Small intestine (tissue), 16 donors: ENCODE measurements at places on chromosomes 16 and 17.

DNA sequence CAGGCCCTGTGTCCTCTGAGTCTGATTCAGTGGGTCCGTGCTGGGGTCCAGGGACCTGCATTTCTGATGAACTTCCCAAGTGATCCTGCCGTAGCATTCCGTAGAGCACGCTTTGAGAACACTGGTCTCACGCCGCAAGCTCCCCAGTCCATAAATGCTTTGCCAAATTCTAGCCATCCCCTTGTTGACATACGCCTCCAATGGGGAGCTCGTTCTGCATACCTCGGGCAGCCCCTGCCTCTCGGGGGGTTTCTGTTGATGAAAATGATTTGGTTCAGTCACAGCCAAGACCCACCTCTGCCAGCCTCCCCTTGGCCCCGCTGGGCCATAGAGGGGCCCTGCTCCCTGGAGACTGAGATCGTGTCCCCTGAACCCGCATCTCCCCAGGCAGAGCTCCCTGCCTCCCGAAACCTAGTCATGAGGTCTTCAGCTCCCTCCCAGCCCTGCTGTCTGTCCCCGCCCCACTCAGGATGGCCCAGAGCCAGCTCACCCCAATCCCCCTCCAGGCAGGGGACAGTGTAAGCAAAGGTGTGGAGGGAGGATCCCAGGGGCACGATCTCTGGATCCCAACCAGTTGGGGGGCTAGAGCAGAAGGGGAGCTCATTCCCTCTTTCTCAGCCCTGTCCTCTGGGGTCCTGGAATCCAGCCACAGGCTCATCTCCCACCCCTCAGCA, 16.2 kb upstream of the SPNS2 start:
- DNase-seq = no peak

- peak; percentile 54 for DNase-seq
Measured at GRCh38 chr17:27315322-27315721, 21.4 kb downstream of the WSB1 start.

DNA sequence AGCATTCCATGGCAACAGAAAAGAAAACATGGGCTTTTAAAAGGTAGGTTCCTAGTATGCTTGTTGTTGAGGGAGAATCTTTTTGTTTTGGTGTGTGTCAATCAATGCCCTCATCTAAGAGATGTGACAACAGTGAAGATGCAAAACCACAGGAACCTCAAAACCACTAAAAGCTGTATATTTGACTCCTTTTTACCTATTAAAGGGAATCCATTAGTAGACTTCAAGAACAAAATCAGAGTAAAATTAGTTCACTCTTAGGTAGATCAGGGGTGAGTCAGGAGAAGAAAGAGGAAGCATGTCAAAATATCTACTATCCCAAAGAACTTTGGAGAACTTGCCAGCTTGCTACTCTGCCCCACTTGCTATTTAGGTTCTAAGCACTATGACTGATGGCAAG, 89.1 kb downstream of the CDK5R1 start:
- peak; percentile 20 for DNase-seq

- DNase-seq = no peak
Measured at GRCh38 chr16:1398826-1399581, 15.5 kb downstream of the UNKL start.

GRCh38 chr17:81097943-81098308, 63.0 kb downstream of the BAIAP2 start:
- no peak for DNase-seq

DNA sequence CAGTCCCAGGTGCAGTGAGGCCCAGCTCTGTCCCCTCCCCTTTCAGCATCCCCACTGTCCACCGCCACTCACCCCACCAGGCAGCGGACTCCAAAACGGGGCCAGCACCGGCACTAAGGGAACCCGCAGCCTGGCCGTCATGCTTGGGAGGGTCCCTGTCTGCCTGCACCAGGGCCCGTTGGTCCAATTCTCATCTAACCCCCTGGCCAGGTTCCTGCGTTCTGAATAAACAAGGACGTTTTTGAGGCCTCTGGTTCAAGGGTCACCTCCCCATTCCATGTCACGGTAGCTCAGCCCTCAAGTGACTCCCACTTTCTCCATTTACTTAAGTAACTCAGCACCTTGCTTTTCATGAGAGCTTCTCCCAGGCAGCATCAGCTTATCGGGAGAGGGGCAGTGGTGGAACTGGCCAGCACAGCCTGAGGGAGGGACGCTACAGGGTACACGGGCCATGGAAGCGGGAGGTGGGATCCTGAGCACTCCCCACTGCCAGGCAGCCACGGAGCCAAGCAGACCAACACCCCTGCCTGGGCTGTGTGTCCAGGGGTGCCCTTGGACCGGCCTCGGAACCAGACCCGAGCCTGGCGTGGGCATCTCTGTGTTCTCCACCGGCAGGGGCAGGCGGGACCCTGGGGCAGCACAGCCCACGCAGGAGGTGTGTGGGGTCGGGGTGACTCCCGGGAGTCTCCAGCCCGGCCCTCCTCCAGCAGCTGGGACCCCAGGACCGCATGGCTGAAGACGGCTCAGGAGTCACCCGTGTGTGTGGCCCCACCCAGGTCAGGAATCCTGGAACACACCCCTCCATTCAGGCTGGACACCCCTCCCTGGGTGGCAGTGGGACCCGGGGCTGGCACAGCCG, 74.9 kb upstream of the GNG13 start:
- DNase-seq = no peak

DNA sequence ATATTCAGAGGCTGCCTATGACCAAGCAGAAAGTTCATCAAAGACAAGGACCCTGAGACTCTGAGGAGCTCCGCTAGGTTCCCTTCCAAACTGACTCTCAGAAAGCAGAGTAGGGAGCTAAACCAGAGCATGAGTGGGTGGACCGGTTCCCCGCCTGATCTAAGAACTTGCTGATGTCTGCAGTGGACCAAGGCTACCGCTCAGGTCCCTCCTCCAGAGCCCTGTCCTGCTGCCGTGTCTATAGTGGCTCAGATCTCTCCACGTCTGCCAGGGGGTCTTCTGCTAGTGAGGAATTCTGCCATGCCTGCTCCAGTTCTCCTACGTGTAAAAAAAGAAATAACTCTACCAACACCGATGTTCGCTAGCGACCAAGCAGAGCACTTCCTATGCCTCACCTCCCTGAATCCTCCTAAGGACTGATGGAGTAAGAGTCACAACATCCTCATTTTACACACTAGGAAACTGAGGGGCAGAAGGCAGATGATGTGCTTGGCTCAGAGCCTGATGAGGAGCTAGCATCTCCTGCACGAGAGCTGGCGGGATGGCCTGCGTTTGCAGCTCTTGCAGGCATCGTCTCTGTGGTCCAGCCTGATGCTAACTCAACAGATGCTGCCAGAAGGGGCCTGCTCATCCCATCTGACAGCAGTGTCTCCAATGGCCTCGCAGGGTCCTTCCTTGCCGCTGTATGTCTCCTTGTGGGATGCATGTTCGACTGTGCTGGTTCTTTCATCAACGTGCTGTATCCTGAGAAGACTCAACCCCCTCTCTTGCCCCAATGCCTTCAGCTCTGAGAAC, 265.5 kb downstream of the C16orf95 start:
- no peak for DNase-seq

GRCh38 chr16:14302031-14302398, 230.9 kb downstream of the MRTFB start:
- DNase-seq = peak; percentile 66

DNA sequence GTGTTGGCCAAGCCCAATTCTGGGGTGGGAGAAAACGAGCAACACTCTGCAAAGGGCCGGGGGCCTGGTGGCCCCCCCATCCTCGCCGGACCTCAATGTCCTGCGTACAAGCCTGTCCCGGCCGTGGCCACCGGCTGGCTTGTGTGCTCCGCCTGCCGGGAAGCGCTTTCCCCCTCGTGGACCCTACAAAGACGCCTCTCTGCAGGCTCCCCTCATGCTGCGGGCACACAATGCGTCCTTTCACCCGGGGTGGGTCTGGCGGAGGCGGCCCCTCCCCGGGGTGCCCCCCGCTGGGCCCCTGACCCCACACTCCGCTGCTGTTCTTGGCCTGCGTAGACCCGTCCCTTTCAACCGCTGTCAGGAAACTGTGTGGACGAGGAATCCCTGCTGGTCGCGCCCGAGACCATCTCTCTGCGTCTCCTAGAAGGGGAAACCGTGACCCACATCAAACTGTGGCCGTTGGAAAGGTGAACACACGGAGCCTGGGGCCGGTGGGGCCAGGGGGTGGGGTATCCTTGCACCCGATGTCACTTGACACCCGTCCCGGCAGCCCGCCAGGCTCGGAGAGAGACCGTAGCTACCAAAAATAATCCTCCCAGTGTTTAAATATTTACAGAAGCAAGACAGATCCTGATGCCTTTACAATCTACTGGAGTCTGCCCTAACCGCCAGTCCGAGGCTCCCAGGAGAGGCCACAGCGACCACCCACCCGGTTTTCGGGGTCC, 43.6 kb downstream of the TBC1D16 start:
- peak; percentile 72 for DNase-seq

GRCh38 chr17:61389670-61390478, 9.8 kb upstream of the TBX2 start:
- DNase-seq = no peak

DNA sequence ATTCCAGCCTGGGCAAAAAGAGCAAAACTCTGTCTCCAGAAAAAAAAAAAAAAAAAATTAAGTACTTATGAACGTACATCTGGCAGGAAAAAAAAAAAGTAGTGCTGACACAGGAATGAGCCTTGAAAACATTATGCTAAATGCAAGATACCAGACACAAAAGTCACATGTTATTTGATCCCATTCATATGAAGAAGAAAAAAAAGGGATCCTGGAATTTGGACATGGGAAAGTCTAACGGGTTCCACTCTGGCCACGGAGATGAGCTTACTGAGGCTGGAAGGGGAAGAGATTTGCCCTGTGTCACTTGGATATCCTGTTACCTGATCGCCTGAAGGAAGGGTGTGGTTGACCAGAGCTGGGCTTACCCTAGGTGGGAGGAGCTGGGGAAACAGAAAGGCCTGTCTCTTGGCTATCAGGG, 251.9 kb downstream of the PARN start:
- DNase-seq = peak; percentile 6

GRCh38 chr16:2816751-2817339, at the start of gene PRSS21:
TSS of gene PRSS21 (plus strand) at chr16:2817237. CDS start at chr16:2817269, 32 bp downstream.
- DNase-seq = no peak

GRCh38 chr17:7560172-7561027, 1.3 kb upstream of the SENP3 start:
- DNase-seq = peak; percentile 87

- no peak for DNase-seq
Measured at GRCh38 chr17:38751144-38751807, 1.3 kb upstream of the PSMB3 start.

DNA sequence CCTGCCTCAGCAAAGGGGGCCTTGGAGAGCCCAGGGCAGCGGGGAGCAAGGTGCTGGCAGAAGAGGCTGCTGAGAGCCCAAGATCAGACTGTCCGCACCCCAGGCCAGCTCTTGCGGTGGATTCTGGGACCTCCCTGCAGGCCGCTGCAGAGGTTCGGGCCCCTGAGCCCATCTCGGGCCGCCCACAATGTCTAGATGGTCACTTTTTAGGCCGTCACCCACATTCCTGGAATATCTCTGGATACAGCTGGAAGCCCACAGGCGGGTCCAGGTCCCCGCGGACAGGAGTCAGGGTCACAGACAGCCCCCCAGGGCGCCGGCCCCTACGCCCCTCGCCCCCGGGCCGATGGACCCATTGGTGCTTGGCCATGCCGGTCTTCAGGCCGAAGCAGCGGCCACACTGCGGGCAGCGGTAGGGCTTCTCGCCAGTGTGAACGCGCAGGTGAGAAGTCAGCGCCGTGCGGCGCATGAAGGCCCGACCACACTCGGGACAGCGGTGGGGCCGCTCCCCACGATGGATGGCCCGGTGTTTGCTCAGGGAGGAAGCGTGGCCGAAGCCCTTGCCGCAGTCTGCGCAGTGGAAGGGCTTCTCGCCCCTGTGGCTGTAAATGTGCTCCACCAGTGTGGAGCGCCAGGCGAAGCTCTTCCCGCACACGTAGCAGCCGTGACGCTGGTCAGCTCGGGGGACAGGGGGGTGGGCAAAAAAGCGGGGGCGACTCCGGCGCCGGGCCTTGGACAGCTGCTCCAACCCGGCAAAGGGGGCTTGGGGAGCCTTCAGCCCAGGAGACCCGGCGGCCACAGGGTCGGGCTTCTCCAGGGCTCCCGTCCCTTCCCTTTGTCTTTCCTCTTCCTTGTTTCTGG, 2.1 kb downstream of the ZNF747 start:
- no peak for DNase-seq

- no peak for DNase-seq
Measured at GRCh38 chr17:76255801-76256429, 9.2 kb upstream of the UBALD2 start.

- no peak for DNase-seq
Measured at GRCh38 chr16:87954361-87954760, 3.1 kb downstream of the BANP start.
